CD4-positive, alpha-beta T cell (primary cell): ENCODE measurements at places on chromosomes 16 and 17.

DNA sequence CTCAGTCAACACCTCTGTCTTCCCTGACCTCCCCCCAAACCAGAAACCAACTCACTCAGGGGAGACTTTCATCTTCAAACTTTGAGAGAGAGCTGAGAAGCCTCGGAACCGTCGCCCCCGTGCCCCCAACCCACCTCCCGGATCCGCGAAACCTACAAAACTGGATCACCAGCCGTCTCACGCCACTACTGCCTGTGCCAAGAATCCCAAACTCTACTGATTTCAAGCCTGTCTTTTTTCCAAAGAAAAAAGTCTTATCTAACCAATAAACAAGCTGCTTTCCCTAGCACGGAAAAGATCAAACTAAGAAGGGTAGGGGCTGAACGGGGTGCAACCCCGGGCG, 2.0 kb downstream of the AXIN2 start:
- DNase-seq: no peak

DNA sequence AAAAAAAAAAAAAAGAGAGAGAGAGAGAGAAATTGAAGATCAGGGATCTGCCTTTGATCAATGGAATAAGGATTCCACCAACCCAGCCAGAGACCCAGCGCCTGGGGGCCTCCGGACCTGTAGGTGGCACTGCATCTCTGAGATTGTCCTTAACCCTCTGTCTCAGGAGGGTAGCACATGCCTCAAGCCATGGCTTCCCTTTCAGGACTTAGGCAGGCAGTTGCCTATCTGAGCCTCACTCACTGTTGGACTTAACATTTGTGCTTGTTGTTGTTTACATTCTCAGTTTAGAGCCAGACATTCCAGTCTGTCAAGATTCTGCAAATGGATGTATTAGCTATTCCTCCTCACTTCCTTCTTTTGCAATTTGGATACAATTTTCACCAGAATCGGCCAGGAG, 5.1 kb upstream of the SCNN1B start:
- DNase-seq: no peak

- DNase-seq: no peak
Measured at GRCh38 chr17:82938486-82938872, 98.7 kb upstream of the ZNF750 start.

DNA sequence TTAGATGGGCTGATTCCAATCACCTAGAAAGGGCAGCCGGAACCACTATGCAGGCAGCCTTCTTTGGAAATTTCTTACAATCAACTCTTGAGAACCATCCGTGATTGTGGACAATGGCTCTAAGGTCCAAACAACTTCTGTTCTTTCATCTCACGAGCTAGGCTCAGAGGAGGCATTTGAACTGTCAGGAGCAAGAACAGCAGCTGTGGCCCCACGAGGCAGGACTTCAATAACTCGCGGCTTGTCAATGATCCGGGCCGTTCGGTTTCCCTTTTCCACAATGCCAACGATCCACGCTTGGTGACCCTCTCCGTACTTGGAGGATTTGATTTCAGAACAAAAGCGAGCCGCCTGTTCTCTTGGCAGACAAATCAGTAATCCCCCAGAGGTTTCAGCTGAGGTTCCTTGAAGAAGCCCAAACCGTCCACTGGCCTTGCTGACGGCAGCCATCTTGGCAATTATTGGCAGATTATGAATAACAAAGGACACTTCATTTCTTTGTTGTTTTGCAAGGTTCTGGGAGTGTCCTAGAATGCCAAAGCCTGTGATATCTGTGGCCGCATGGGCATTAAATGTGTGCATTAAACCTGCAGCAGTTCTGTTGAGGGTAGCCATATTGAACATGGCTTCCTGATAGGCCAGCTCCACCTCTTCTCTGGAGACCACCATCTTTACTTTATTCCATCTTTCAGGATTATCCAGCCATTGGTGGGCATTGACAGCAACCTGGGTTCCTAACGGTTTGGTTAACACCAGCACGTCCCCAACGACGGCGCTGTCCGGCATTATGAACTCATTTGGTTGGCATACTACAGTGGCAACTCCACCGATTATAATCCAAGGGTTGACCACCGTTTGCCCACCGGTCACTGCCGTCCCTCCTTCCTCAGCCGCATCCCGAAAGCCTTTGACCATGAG, 1.2 kb downstream of the SEPHS2 start:
- no peak for DNase-seq

DNA sequence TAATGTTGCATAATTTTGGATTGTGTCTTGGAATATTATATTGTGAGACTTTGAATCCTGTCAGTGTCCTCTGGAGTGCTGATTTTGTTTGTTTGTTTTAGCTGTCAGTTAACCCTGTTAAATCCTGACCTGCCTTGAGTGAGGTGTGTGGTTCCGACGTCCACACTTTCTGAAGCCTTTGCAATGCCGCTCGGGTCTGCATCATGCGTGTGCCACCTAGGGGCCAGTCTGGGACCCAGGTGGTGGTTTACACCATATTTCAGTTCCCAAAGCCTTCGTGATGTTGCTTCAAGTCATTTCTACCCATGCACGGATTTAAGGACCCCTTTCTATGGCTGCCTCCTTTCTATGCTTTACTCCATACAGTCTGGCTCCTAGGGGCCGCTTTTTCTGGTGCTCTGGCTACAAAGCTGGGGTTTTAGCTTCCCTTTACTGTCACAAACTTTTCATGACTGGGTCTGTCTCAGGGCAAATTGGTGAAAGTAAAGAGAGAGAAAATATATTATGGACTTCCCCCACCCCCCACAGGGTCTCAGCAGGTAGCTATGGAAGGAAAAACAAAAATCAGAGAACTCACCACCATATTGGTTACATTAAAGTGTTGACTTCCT, 11.4 kb upstream of the OR4D1 start:
- DNase-seq: no peak

DNA sequence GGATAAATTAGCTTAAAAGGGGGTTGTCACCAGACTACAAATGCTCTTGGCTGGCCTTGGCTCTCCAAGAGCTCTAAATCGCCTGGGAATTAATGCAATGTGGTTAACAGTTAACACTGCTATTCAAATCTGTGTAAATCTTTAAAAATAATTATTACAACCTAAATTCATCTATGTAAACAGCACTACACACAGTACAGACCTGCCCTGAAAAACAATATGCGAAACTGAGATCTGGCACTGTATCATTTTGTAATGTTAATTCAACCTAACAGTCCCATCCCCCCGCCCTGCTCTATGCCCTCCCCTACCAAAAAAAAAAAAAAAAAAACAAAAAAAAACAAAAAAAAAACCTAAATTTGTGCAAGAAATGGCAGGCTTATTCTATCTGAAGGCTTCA, 40.9 kb downstream of the DCUN1D3 start:
- DNase-seq: no peak

- DNase-seq: peak; percentile 78
Measured at GRCh38 chr17:78497115-78497540, 80.1 kb downstream of the DNAH17 start.

DNA sequence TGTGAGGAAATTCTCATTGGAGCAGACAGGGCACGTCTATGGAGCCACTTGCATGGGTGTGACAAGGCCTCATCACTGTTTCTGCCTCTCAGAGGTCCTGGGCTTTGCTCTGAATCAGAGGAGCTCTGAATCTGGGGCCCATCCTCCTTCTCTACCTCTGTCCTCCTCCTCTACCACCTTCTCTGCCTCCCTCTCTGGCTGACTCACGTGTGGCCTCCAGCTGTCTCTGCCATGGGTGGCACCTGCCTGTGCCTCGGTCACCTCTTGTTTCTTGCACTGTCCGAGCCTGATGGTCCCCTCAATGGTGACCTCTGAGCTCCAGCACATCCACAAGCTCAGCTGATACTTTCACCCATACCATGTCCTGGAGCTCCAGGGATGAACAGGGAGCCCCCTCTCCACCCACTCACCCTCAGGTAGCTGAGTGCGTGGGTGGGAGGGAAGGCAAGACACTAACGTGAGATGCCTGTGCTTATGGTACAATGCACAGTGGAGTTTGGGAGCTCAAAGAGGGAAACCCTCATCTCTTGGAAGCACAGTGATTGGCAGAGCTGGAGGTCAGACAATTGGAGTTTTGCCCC, 116.4 kb upstream of the CRHR1 start:
- DNase-seq: no peak

DNA sequence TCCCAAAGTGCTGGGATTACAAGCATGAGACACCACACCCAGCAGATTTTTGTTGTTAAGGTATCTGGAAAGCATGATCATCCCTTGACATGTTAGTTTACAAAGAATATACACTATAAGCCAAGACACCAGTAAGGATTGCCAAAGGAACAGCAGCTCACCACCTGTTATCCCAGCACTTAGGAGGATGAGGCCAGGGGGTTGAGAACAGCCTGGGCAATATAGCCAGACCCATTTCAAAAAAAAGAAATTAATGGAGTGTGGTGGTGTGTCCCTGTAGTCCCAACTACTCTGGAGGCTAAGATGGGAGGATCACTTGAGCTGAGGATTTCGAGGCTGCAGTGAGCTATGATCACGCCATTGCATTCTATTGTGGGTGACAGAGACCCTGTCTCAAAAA, 5.1 kb downstream of the ANKRD40CL start:
- no peak for DNase-seq

DNA sequence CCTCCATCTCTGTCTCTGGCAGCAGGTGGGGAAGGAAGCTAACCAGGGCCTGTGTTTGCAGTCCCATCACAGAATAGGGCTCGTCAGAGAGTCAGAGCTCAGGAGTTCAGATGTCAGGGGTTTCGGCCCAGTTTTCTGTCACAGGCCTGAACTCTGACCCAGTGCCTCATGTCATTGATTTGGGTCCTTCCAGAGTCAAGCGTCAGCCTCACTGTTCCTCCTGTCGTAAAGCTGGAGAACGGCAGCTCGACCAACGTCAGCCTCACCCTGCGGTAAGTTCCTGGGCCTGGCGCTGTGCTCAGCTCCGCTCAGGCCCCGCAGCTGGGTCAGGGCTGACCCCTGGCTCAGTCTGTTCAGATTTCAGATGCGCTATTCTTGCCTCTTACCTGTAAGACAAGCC, 10.7 kb downstream of the CTNS start:
- DNase-seq: no peak

DNA sequence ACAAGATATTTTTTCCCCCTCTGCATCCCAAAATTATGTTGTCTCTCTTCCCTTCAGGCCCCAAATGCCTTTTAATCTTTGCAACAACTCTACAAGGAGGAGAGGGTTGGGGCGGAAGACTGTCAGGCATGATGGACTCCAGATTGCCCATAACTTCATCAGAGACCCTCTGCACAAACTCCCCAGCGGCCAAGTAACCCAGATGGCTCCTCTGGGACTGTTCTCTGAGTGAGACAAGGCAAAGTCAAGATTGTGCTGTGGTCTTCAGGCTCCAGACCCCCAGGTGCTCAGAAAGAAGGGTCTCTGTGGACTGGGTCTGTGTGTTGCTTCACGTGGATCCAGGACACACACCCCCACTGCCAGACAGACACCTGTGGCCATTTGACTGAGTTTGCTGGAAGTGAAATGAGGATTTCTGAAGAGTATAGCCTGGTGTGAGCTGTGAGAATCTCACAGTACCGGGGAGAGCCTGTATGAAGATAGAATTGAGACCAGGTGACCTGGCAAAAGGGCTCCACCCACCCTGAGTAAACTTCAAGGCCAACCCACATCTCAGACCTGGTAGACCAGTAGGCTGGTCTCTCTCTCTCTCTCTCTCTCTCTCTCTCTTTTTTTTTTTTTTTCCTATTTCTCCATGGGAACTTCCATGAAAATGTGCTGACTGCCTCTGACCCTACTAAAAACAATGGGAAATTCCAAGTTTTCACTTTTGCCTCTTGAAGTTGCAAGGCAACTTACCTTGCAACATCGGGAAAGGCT, 354.1 kb downstream of the SOX9 start:
- DNase-seq: no peak

DNA sequence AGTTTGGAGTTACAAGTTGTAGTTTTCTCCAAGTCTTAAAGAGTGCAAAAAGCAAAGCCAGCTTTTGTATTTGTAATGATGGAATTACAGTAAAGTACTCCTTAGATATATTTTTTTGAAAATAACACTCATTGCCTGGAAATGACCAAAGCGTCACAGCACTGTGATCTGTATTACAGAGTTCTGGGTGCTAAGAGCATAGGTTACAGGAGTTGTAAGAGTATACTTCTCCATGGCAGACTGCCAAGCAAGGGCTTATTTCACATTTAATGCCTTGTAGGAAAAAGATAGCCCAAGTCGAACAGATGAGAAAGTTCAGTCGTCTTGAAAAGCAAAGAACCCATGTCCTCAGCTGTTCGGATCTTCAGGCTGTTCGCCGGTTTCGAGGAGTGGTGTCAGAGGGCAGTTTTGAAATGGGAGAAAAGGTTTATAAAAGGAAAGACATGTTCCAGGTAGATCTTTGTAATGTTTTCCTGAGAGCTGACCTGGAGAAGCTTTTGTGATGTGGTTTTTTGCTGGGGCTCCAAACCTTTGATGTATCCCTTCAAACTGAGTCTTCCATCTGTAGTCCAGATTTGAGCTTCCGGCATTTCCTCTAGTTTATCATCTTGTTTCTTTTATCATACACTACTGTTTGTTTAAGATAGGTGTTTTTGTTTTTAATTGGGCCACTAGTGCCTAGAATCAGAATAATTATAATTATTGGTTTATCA, 41.3 kb downstream of the ERCC4 start:
- DNase-seq: no peak

GRCh38 chr16:24975428-24975889, 39.7 kb downstream of the ARHGAP17 start:
- no peak for DNase-seq

GRCh38 chr17:28055546-28056275, 13.2 kb downstream of the NLK start:
- DNase-seq: no peak

DNA sequence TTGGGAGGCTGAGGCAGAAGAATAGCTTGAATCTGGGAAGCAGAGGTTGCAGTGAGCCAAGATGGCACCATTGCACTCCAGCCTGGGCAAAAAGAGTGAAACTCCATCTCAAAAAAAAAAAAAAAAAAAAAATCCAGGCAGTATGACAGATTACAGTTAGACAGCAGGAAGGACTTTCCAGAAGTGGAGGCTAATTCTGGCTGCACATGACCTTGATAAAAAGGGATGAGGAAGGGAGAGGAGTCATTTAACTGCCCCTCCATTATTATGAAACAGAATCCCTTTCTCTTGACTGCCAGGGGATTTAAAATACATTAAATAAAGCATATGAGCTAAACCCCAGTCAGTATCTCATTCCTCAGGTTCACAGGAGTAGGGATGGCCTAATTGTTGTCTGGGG, 1.8 kb upstream of the ARHGAP23 start:
- DNase-seq: no peak
